ENCODE measurements at places on chromosomes 1 and 21.

DNA sequence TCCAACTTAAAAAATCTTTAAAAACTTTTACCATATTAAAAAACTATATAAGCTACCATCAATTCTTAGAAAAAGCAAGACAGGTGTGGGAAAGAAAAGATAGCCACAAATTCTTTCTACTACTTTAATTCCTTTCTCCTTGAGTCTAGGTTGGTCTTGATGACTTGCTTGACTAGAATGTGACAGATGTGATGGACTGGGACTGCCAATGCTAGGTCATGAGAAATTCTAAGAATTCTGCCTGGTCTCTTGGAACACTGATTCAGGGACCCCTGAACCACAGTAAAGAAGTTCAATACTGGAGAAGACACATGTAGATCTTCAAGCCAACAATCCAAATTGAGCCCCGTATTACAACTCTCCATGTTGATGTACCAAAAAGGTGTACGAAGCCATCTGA, 326.6 kb upstream of the B3GALT2 start:
- no peak for DNase-seq

- DNase-seq: no peak
Observed at GRCh38 chr1:6506210-6507036, 15.0 kb upstream of the PLEKHG5 start.

DNA sequence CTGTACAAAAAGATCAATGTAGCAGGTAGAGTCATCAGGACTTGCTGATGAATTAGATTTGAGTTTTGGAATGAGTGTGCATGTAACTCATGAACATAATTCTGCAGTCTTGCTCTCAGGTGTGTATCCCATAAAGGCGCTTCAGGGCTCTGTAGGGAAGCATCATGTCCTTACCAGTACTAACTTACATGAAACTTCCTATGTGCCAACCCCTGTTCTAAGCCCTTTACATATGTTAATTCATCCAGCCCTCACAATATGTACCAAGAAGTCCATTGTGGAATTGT, 2.1 kb upstream of the FCRLB start:
- DNase-seq: no peak

GRCh38 chr1:231934797-231935196, 308.2 kb downstream of the DISC1 start:
- DNase-seq: peak; percentile 36

DNA sequence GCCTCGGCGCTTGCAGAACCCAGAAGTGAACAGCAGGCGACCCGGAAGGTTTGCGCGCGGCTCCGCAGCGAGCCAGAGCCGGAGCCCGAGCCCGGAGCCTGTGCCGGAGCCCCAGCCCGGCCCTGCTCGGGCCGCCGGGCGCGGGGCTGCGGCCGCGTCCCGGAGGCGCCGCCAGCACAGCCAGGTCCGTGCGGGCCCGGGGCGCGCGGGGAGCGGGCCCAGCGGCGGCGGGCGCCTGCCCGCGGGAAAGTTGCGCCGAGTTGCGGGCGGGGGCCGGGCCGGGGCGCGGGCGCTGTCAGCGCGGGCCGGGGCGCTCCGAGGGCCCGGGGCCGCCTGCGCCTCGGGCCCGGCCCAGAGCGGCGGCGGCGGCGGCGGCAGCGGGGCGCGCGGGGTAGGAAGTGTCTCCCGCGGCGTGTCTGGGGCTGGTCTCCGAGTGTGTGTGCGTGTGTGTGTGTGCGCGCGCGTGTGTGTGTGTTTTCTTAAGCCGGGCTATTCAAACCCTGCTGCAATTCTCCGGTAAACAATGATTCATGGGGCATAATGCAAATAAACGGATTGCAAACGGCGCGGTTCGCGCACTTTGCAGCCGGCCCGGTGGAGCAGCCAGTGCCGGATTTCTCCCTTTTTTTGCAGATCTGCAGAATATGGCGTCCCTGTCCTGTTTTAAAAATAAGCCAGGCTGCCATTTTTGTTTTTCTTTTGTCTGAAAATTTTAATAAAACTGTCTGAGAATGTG, at the start of gene ZNF362:
ZNF362 (plus strand) TSS at position 22 of the 736 bp plus-strand sequence. CDS start 14,083 bp downstream, outside the sequence.
- peak; percentile 65 for DNase-seq

- peak; percentile 67 for DNase-seq
Observed at GRCh38 chr1:174769961-174770549, 229.7 kb upstream of the CACYBP start.

GRCh38 chr1:218433744-218434143, 88.6 kb downstream of the TGFB2 start:
- peak; percentile 71 for DNase-seq

DNA sequence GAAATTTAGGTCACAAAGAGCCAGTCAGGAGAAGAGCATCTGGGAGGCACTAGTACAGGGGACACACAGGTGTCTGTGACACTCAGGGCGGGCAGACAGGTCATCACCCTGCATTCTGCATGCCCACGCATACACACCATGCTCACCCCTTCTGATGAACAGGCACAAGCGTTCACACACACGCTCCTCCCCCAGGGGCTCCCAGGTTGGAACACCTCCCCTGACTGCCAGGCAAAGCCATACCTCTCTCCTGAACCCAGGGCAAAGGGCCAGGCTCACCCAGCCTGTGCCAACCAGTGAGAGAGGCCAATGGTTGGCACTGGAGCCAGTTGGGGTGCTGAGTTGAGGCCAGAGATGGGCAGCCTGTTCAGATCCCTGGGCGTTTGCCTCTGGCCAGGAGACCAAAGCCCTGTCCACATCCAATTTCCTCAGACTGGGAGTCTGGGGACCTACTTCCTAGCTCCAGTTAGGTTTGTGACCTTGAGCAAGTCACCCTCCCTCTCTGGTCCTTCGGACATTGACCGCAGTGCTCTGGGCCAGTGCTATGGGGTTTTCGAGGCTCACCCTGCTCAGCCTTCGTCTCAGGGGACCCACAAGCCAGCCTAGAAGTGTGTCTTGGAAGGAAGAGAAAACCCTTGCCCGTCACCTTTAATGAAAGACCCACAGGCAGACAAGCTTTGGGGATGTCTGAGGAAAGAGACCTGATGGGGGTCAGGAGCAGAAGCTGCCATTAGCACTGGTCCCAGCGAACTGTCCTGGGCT, 5.8 kb upstream of the LAD1 start:
- no peak for DNase-seq

DNA sequence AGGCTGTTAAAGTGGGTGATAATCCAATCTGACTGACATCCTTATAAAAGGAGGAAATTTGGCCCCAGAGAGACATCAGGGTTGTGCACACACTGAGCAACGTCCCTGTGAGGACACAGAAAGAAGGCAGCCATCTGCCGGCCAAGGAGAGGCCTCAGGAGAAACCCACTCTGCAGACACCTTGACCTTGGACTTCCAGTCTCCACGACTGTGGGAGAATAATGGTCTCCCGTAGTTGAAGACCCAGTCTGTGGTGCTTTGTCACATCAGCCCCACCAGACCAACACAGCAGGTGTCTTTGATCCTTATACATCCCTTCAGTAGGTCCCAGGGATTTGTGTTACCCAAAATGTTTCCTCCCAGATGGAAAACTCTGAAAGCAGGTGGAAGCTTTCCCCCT, 4.2 kb upstream of the DNAJC28 start:
- DNase-seq: no peak

- DNase-seq: peak; percentile 50
Observed at GRCh38 chr1:112937070-112937469, 18.9 kb downstream of the SLC16A1 start.

DNA sequence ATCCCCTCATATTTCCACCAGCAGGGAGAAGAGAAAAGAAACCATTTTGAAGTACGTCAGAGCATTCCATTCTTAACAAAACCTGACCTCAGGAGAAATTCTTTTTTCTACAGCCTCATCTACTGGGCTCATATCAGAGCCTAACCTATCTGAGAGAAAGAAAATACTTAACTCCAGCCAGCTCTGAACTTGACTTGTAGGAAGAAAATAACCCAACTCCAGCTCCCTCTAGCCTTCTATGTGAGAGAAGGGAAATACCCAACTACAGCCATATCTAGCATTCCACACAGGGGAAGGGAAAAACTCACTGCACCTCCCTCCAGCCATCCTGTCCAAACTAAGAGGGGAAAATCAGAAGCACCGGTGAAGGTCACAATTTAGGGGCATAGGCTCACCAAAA, 57.7 kb downstream of the SPATA6 start:
- peak; percentile 5 for DNase-seq

DNA sequence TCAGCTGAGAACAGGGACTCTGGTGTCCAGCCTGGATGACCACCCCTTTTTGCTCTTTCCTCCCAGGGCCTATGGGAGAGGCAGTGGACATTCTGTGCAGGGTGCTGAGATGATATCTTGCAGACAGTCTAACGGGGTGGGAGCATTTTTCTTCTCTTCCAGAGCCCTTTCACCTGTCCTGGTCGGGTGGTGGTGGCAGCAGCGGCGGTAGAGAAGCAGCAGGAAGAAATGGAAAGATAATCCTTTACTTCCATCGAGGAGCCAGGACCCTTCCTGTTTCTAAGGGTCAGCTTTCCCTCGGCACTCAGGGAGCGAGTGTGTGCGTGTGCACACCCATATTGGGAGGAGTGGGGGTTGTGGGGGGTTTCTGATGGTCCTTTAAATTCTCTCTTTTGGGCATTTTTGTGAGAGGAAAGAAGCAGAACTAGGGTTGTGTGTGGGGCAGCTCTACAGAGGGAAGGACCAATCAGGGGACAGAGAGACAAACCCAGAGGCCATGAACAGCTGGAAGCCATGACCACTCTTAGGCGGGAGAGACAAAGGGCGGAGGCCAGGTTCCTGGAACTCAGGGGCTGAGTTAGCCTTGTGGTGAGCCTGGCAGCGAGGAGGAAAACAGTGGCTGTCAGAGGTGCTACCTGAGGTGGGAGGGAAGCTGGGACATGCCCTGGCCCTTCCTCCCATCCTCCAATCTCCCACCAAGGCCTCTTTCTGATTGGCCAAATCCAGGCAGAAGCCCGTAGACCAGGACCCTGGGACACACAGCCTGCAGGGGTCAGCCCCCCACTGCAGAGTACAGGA, 31.2 kb upstream of the CSF3R start:
- DNase-seq: no peak

- DNase-seq: no peak
Observed at GRCh38 chr1:100882698-100883097, 11.9 kb downstream of the EXTL2 start.

DNA sequence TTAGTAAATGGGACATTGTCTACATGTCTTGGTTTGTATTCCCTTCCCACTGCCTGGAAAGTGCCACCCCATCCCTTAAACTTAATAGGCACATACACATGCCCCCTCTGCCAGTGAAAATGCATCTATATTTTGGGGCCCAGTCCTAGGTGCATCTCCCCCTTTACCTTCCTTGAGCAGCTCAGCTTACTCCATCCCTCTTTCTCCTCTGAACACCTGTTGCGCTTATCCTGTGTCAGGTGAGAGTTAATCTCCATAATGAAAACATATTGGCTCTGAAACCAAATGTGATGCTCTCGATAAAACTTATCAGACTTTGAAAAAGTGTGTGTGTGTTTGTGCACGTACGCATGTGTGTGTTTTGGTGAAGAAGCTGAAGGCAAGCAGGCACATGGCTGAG, 15.4 kb upstream of the SUCO start:
- DNase-seq: no peak

- no peak for DNase-seq
Observed at GRCh38 chr1:67004176-67004575, 49.8 kb downstream of the SLC35D1 start.

- peak; percentile 43 for DNase-seq
Observed at GRCh38 chr1:214538496-214538895, 12.9 kb downstream of the PTPN14 start.

GRCh38 chr1:1130206-1131120, 14.6 kb upstream of the C1orf159 start:
- DNase-seq: no peak

GRCh38 chr1:163737261-163737660, 415.5 kb downstream of the NUF2 start:
- peak; percentile 16 for DNase-seq

DNA sequence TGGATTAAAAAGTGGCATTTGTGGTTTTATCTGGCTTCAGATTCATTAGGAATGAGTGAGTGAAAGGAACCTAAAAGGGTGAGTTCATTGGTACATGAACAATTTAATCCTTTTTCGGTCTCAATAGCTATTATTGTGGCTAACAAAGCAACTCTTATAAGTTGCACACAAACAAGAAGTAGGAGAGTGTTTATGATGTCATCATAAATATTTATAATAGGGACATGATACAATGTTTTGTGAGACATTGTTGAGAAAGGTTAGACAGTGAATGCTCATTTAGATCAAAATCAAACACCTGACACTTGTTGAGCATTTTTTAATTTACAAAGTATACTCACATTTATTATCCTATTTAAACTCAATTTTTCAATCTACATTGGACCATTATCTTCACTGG, 363.4 kb downstream of the PDE4B start:
- no peak for DNase-seq

DNA sequence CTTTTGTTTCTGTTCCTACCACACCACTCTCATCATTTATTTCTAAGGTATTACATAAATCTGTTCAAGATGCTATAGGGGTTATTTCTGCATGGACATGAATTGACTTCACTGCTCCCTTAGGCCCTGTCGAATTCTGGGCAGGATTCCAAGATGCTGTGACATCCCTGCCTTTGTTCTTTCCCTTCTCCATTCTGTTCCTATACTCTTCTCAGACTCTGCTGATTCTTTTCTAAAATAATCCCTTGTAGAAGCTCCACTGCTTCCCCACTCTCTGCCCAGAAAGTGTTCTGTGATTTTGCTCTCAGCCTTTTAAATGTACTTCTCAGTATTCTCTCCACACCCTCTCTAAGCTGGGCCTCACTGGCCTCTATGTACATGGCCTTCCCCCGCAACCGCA, 99.2 kb downstream of the PHTF1 start:
- peak; percentile 7 for DNase-seq

DNA sequence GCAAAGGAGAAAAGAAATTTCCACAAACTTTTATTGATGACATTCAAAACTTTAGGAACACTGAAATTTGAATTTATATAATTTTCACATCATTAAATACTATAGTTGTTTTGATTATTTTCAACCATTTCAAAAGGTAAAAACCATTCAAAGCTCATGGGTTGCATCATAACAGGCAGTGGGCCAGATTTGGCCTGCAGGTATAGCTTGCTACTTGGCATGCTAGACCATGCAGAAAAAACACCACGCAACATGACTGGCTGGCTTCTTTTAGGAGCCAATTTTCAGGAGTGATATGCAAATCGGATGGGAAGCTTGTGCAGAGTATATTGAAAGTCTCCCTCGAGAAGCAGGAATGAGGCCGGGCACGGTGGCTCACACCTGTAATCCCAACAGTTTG, 144.8 kb downstream of the GLUL start:
- no peak for DNase-seq

GRCh38 chr1:20705203-20705755, 12.5 kb downstream of the KIF17 start:
- DNase-seq: peak; percentile 45

Measured in fibroblast of upper back skin (primary cell).